ENCODE measurements at places on chromosomes 11 and 22. TPM values are rescaled to one million over a fixed set of nuclear protein-coding genes. Genes with fewer than 3 reads are reported as not detected.
A peak's percentile ranks its signal among the peaks of the same experiment; 100 is the strongest.

DNA sequence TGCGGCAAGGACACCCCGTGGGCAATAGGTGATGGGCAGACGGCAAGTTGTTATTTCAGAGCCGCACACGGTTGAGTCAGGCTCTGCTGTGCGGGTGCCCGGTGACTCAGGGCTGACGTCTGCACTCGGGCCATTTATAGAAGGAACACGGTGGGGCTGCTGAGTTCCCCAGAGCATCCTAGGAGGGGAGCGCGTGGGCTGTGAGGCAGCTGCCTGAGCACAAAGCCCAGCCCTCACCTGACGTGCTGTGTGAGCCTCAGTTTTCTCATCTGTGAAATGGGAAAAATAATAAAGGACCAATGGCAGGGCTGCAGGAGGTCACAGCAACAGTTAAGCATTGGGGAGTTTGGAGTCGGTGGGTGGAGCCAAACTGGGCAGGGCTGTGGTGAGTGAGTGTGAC is 11.3 kb upstream of the RHOD start:
- H3K27me3 ChIP-seq: no peaks in the 10 kb centered on the region
- no peak overlapping the region for H3K27ac ChIP-seq
- DNase-seq: no peak
- no peak overlapping the region for H3K4me3 ChIP-seq
- no peaks in the 10 kb centered on the region for H3K4me1 ChIP-seq
- H3K36me3 ChIP-seq: no peaks in the 10 kb centered on the region

DNA sequence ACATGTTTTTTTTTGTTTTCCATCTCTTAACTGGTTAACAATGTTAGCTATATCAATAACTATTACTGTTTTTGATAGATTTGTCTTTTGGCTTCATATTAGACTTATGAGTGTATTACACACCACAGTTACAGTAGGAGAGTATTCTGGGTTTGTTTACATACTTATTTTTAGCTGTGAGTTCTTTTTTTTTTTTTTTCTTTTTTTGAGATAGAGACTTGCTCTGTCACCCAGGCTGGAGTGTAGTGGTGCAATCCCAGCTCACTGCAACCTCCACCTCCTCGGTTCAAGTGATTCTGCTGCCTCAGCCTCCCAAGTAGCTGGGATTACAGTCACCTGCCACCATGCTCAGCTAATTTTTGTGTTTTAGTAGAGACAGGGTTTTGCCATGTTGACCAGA is 28.0 kb downstream of the CNTF start:
- H3K4me3 ChIP-seq: no peak overlapping the region
- no peak for DNase-seq
- no peak overlapping the region for H3K27ac ChIP-seq
- no peaks in the 10 kb centered on the region for H3K27me3 ChIP-seq
- no peaks in the 10 kb centered on the region for H3K4me1 ChIP-seq

GRCh38 chr22:21567456-21568346 is at the start of gene UBE2L3:
Gene UBE2L3 (plus strand): TSS chr22:21567714. CDS start chr22:21567745, 31 bp downstream.
- H3K36me3 ChIP-seq: no peaks in the 10 kb centered on the region
- H3K4me1 ChIP-seq: peaks cover 26% of the 10 kb centered on the region
- DNase-seq: peak; percentile 87
- peak within 1 kb of the TSS; percentile 90 for H3K27ac ChIP-seq

GRCh38 chr11:15963266-15963665 is 393.1 kb downstream of the SOX6 start:
- H3K27me3 ChIP-seq: no peaks in the 10 kb centered on the region
- no peak for DNase-seq
- no peak overlapping the region for H3K4me3 ChIP-seq
- H3K4me1 ChIP-seq: no peaks in the 10 kb centered on the region
- no peak overlapping the region for H3K27ac ChIP-seq

GRCh38 chr11:72724851-72725723 is 27.1 kb downstream of the ARAP1 start:
- no peaks in the 10 kb centered on the region for H3K36me3 ChIP-seq
- peak; percentile 77 for DNase-seq
- no peak overlapping the region for H3K4me3 ChIP-seq
- H3K27me3 ChIP-seq: no peaks in the 10 kb centered on the region
- peak overlapping the region; percentile 55 for H3K27ac ChIP-seq

- H3K4me3 ChIP-seq: no peak overlapping the region
- no peaks in the 10 kb centered on the region for H3K36me3 ChIP-seq
- H3K27ac ChIP-seq: no peak overlapping the region
Observed at GRCh38 chr11:133825666-133826065, 19.6 kb downstream of the SPATA19 start.

GRCh38 chr11:2564008-2564530 is 119.3 kb downstream of the KCNQ1 start:
- no peak overlapping the region for H3K4me3 ChIP-seq
- H3K36me3 ChIP-seq: no peaks in the 10 kb centered on the region
- H3K27ac ChIP-seq: no peak overlapping the region
- DNase-seq: peak; percentile 40

- H3K27me3 ChIP-seq: no peaks in the 10 kb centered on the region
- H3K4me3 ChIP-seq: no peak overlapping the region
- no peaks in the 10 kb centered on the region for H3K36me3 ChIP-seq
- DNase-seq: peak; percentile 27
- H3K4me1 ChIP-seq: no peaks in the 10 kb centered on the region
- H3K27ac ChIP-seq: no peak overlapping the region
Observed at GRCh38 chr22:48740731-48741405, 1086.8 kb downstream of the BRD1 start.

ELFN2 gene
- under 0.01 TPM for total RNA-seq

- H3K4me1 ChIP-seq: no peaks in the 10 kb centered on the region
- no peak overlapping the region for H3K4me3 ChIP-seq
- no peaks in the 10 kb centered on the region for H3K36me3 ChIP-seq
- no peak overlapping the region for H3K27ac ChIP-seq
Observed at GRCh38 chr11:58923300-58923788, 15.9 kb upstream of the GLYATL1 start.

- peaks cover 78% of the 10 kb centered on the region for H3K4me1 ChIP-seq
- no peaks in the 10 kb centered on the region for H3K27me3 ChIP-seq
- H3K36me3 ChIP-seq: no peaks in the 10 kb centered on the region
- peak overlapping the region; percentile 94 for H3K27ac ChIP-seq
- DNase-seq: peak; percentile 78
Observed at GRCh38 chr11:64859542-64860414, 15.3 kb upstream of the CDC42BPG start.

DNA sequence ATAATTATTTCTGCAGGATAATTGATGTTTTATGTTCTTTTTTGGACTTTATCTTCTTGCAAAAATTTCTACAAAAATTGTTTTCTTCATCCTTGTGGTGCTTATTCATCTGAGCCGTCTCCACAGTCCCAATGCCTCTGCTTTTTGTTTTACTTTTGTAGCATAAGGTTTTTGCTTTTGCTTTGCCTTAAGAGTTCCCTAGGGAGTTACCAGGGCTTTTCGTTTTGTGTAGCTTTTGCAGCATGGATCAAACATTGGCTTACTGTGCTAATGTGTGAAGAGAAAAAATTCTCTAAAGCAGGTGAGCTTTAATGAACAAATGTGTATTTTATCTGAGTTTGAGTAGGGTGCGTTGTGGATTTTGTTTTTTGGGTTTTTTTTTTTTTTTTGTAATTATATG is 11.8 kb downstream of the XBP1 start:
- no peak overlapping the region for H3K4me3 ChIP-seq
- H3K36me3 ChIP-seq: peaks cover 45% of the 10 kb centered on the region
- no peak overlapping the region for H3K27ac ChIP-seq

PRG3 gene
- not detected for total RNA-seq

DNA sequence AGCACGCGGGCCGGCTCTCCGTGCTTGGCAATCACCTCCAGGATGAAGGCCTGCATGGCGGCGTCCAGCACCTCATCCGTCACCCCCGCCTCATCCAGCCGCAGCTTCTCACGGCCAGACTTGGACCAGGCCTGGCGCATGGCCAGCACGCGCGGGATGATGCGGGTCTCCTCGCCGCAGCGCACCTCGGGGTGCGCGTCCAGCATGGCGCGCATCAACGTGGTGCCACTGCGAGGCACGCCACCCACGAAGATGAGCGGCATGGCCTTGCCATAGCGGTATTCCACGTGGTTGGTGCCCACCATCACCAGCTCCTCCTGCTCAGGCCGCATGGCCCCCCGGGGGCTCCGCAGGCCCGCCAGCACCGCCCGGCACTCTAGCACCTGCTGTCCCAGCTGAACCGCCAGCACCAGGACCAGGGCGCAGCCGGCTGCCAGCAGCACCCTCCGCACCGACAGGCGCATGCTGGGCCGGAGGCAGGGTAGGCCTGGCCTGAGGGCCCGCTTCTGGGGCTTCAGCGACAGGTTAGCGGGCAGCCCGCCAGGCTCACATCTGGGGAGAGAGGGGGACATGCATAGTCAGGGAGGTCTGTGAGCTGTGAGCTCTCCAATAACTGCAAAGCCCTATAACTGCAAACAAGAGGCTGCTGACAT is 29.0 kb upstream of the TFIP11 start:
- H3K27ac ChIP-seq: no peak overlapping the region
- no peaks in the 10 kb centered on the region for H3K4me1 ChIP-seq
- no peak overlapping the region for H3K4me3 ChIP-seq
- H3K27me3 ChIP-seq: no peaks in the 10 kb centered on the region
- H3K36me3 ChIP-seq: peaks cover 37% of the 10 kb centered on the region
- DNase-seq: no peak

ACTN3 gene
- total RNA-seq: not detected

DNA sequence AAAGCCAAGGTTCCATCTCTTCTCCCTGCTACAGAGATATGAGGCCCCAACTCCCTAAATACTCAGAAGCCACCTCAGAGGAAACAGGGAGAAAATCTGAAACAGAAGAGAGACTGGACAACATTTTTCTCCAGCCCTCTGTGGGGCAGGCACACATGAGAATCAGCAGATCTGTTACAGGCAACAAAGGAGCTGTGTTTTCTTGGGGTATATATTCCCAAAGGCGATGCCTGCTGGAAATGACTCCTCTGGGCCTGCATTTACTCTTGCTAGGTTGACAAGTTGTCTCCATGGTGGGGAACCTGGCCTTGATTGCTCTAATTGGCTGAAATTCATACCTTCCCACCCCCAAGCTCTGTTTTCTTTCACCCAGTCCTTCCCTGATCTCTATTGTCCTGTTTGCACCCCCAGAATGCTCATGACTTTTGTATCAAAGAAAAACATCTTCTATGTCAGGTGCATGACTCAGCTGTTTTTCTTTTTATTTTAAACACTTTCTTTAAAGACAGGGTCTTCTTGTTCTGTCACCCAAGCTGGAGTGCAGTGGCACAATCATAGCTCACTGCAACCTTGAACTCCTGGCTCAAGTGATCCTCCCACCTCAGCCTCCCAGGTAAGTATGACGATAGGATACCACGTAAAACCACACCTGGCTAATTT is 23.5 kb upstream of the P2RY6 start:
- H3K27ac ChIP-seq: no peak overlapping the region
- no peak for DNase-seq
- H3K27me3 ChIP-seq: no peaks in the 10 kb centered on the region
- no peaks in the 10 kb centered on the region for H3K4me1 ChIP-seq

DNA sequence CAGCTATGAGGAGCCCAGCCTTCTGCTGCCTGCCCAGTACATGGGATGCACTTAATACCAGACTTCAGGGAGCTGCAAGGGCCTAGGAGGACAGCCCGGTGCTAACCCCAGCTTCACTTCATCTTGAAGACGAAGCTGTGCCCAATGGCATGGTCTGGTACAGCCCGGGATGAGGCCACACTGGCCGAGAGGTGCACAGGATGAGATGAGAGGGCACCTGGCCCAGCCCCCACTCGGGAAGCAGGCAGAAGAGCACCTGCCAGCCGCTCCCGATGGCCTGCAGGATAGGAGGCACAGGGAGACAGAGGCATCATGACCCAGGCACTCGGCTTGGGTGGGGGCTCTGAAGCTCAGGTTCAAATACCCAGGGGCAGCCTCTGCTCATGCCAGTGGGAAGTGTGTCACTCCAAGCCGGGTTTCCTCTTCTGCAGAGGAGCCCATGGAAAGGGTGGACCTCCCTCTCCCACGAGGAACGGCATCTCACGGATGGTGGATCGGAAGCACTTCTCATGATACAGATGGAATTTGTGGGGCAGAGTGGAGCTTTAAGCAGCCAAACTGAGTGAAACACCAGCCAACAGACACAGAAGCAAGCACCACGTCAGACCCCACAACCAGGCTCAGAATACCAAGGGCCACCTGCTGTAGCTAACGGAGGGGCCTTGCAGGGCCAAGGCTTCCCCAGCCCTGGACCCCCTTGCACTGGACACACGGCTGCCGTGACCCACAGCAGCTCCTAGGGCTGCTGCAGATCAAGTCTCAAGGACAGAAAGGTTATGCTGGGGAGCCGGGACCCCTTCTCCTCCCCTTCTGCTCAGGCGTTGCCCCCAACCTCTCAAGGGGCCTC is 875.2 kb downstream of the BRD1 start:
- H3K27me3 ChIP-seq: no peaks in the 10 kb centered on the region
- no peak for DNase-seq
- no peaks in the 10 kb centered on the region for H3K36me3 ChIP-seq

DNA sequence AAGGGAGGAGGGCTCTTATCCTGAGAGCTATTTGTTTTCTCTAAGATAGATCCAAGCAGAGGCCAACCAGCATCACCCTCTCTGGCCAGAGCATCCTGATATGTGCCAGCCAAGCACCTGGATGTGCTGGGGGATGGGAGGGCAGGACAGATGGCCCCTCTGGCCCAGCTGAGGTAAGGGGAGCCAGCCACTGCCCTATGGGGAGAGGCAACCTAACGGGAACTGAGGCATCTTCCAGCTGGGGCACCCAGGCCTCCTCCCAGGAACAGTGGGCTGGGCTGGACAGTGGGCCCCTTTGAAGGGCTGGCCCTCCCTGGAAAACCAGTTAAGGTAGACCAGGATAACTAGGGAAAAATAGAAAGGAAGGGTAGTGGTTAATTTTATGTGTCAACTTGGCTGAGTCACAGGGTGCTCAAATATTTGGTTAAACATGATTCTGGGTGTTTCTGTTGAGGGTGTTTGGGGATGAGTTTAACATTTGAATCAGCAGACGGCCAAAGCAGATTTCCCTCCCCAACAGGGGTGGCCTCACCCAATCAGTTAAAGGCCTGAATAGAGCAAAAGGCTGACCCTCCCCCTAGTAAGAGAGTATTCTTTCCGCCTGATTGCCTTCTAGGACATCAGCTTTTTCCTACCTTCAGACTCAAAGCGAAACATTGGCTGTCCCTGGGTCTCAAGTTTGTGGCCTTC is 595.1 kb downstream of the BUD13 start:
- no peaks in the 10 kb centered on the region for H3K4me1 ChIP-seq
- H3K27ac ChIP-seq: no peak overlapping the region
- DNase-seq: no peak
- no peak overlapping the region for H3K4me3 ChIP-seq
- no peaks in the 10 kb centered on the region for H3K36me3 ChIP-seq

DNA sequence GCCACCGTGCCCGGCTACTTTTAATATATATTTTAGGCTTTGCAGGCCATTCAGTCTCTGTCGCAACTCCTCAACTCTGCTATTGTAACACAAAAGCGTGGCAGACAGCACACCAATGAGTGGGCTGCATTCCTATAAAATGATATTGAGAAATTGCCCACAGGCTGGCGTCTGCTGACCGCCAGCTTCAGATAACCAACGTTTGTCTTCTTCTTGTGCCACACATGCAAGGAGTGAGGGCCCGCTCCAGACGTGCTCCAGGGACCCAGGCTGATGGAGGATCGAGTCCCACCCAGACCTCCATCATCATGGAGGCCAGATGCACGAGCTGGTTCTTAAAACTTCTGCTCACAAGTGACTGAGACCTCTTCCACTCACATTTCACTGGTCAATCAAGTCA is 35.4 kb upstream of the LINC01488 start:
- no peak overlapping the region for H3K4me3 ChIP-seq
- H3K4me1 ChIP-seq: peaks cover 4% of the 10 kb centered on the region
- no peaks in the 10 kb centered on the region for H3K27me3 ChIP-seq
- no peak for DNase-seq
- H3K27ac ChIP-seq: no peak overlapping the region
- H3K36me3 ChIP-seq: no peaks in the 10 kb centered on the region

- no peaks in the 10 kb centered on the region for H3K27me3 ChIP-seq
- no peak for DNase-seq
- H3K36me3 ChIP-seq: no peaks in the 10 kb centered on the region
Observed at GRCh38 chr22:50189849-50190181, 4.1 kb downstream of the TRABD start.
